GM13976 (cell line): ENCODE measurements at places on chromosomes 13 and 19.

- no peak for DNase-seq
Measured at GRCh38 chr19:35029737-35030256, 473 bp upstream of the SCN1B start.

DNA sequence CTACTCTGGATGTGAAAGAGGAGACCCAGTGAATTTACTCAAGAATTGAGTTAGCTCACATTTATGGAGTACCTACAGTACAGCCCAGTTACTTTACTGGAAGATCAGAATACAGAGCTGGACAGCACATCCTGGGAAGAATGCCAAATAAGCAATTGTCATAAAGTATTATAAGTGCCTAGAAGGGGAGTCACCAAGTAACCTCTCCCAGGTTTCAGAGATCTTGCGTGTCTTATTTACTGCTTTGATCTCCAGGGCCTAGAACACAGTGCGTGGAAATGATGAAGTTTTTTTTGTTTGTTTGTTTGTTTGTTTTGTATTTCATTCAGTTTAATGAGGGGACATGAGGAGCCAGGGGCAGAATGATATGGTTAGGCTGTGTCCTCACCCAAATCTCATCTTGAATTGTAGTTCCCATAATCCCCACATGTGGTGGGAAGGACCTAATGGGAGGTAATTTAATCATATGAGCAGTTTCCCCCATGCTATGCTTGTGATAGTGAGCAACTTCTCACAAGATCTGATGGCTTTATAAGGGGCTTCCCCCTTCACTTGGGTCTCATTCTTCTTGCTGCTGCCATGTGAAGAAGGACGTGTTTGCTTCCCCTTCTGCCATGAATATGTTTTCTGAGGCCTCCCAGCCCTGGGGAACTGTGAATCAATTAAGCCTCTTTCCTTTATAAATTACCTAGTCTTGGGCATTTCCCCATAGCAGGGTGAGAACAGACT, 5.2 kb downstream of the GARRE1 start:
- DNase-seq, result no peak

GRCh38 chr19:4980838-4981680, 12.1 kb downstream of the KDM4B start:
- DNase-seq, result no peak

DNA sequence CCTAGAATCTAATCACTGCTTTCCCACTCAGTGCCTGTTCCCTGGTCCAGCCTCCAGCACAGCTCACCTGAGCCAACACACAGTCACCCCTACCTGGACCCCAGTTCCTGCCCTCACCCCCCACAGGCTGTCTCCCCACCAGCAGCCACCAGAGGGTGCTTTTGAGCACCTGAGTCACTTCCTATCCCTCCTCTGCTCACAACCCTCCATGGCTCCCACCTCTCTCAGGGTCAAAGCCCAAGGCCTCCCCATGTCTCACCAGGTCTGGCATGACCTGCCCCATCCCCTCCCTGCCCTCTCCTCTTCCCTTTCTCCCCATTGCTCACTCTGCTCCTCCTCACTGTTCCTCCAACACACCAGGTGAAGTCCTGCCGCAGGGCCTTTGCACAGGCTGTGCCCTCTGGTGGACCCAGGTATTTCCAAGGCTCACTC, 7.1 kb upstream of the DPP9 start:
- peak; percentile 70 for DNase-seq

DNA sequence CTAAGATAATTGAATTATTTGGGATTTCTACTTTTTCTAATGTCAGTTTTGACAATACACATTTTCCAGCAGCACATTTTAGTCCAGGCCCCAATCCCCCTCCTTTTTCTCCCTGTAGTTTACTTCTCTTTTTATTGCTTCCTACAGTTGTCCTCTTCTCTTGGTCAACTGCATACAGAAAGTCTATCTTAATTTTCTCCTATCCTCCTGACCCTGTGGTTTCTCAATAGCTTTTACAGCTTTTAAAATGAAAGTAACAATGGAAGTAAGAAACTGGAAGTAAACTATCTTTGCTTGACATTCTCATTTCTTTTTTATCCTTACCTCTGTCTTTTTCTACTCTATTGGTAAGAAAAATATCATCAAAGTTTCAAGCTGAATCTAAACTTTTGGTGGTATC, 106.5 kb upstream of the OXGR1 start:
- DNase-seq, result no peak

- DNase-seq, result no peak
Measured at GRCh38 chr13:40333226-40333625, 333.2 kb downstream of the FOXO1 start.

DNA sequence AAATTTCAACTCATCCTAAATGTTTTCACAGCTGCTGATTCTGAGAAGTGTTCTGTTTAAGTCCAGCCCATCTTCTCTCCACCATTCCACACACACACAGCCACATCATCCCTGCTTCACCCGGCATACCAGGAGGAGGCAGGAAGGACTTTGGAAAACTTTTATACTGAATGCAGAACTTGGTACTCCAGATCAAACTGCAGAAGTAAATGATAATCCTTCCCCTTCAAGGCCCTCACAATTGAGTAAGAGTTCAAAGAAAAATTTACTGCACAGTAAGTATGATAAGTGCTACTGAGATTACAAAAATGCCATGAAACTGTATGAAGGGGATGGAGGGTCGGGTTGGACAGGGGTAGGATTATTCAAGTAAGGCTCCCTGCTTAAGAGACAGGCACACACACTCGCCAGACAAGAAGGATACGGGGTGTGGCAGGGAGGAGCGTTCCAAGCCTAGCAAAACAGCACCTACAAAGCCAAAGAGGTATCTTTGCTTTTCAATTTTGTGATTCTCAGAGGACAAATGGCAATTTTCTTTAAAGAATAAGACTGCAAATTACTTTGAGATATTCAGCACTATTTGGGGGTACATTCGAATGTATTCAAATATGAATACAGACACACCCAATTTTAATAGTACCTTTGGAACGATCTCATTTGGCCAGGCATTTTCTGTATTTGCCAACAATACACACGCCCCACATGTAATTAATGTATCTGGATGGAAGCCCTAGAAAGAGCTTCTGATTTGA, 2.5 kb downstream of the USP12 start:
- no peak for DNase-seq
